ENCODE measurements at places on chromosomes 11 and 22.
A peak's percentile ranks its signal among the peaks of the same experiment; 100 is the strongest.

GRCh38 chr22:25624476-25624875 is 60.0 kb downstream of the GRK3 start:
- no peak for DNase-seq

- peak; percentile 22 for DNase-seq
Measured at GRCh38 chr22:45600790-45601730, 70.6 kb upstream of the ATXN10 start.

DNA sequence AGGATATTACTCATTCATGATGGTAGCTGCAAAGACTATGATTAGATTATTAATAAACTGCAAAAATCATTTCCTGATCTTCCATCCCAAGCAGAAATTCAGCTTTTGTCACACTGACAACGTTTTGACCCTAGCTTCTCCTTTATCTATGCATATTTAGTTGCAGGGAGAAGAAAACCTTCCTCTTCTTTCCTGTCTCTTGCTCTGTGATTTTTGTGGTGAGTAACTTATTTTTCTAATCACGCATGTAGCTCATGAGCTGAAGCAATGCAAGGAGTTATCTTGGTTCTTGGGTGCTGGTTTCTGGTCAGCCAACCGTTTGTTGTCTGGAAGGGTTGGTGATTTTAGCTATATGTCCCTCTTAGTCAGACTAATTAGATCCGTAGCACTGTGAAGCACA is 56.4 kb downstream of the FDX1 start:
- DNase-seq, result no peak

DNA sequence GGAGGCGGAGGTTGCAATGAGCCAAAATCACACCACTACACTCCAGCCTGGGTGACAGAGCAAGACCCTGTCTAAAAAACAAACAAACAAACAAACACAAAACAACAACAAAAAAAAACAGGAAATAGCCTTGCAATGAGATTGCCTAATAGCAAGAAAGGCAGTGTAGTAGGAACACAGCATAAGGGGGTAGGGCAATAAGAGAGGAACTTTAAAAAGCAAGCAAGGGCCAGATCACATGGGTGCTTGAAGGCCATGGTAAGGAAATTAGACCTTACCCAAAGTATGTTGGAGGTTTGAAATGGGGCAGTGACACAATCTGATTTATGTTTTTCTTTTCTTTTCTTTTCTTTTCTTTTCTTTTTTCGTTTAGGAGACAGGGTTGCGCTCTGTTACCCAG is 34.7 kb upstream of the NRIP3 start:
- no peak for DNase-seq

DNA sequence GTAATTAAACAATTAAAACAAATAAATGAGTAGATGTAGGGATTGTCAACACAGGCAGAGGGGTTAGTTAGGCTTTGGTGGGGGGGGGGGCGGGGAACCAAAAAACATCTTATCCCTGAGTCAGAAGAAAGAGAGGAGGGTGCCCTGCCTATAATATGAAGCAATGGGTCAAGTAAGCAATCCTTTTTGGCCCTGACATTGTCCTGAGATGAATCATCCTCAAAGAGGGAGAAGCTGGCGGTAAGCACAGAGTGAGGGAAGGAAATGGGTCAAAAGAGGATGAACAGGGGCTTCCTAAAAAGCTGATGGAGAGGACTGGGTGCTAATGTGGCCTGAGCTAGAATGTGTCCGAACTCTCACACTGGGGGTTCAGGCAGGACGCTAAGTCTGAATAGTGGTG is 4.7 kb downstream of the OLFML1 start:
- peak; percentile 90 for DNase-seq

All from AG08395 (cell line).